ENCODE measurements at places on chromosomes 3 and 15. TPM values are rescaled to one million over a fixed set of nuclear protein-coding genes. Genes with fewer than 3 reads are reported as not detected.

The KLHL40 gene
- not detected for total RNA-seq

The NKIRAS1 gene
- 17.1 TPM for total RNA-seq

The CD96 gene
- total RNA-seq, result 3.0 TPM

The ERICH6 gene
- total RNA-seq, result 0.49 TPM

The TICRR gene
- total RNA-seq, result 1.7 TPM

- peak overlapping the region; percentile 29 for H3K27ac ChIP-seq
- DNase-seq, result peak; percentile 71
- no peaks in the 10 kb centered on the region for H3K27me3 ChIP-seq
- H3K4me3 ChIP-seq, result no peak overlapping the region
- no peaks in the 10 kb centered on the region for H3K36me3 ChIP-seq
- H3K4me1 ChIP-seq, result peaks cover 11% of the 10 kb centered on the region
Measured at GRCh38 chr15:89680282-89680873, 1.2 kb upstream of the PLIN1 start.

DNA sequence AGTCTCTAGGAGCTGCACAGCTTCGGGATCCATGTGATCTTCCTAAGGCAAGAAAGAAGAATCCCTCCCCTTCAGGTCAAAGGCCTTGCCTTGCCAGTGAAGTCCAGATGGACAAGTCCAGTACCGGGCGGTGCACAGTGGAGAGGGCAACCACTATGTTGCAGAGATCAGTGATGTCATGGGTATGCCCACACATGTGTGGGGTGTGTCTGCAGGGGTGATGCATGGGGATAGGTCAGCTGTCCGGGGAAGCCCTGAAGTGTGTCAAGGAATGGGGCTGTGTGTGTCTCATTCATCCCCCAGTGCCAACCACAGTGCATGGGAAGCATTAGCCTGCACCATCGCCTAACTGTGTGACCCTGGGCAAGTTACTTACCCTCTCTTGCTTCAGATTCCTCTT is 66.5 kb downstream of the TLE3 start:
- H3K36me3 ChIP-seq, result no peaks in the 10 kb centered on the region
- H3K4me3 ChIP-seq, result no peak overlapping the region
- no peak for DNase-seq
- no peaks in the 10 kb centered on the region for H3K27me3 ChIP-seq
- H3K4me1 ChIP-seq, result peaks cover 12% of the 10 kb centered on the region

- peaks cover 8% of the 10 kb centered on the region for H3K4me1 ChIP-seq
- no peaks in the 10 kb centered on the region for H3K36me3 ChIP-seq
- H3K27me3 ChIP-seq, result no peaks in the 10 kb centered on the region
- no peak overlapping the region for H3K27ac ChIP-seq
Measured at GRCh38 chr3:29382845-29383244, 102.0 kb downstream of the RBMS3 start.
